AG04449 (cell line): ENCODE measurements at places on chromosomes 5 and 9.

DNA sequence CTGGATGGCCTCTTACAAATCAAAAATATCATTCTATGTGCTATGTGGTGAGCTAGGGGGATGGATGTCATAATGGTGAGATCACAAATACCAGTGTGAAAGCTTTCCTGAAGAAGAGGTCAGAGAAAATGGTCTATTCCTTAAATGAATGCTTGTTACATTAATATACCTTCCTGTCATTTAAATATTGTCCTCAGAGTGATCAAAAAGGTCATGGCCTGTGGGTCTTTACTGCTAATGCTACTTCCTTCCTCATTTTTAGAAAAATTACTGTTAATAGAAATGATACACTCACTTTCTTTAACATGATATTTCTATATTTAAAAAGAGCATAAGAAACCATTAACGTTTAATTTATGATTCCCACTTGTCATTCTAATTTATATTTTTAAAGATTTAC, 9.7 kb downstream of the OMD start:
- DNase-seq = no peak

- DNase-seq = no peak
These were observed 71.0 kb upstream of the ICE1 start for GRCh38 chr5:5351288-5351979.

DNA sequence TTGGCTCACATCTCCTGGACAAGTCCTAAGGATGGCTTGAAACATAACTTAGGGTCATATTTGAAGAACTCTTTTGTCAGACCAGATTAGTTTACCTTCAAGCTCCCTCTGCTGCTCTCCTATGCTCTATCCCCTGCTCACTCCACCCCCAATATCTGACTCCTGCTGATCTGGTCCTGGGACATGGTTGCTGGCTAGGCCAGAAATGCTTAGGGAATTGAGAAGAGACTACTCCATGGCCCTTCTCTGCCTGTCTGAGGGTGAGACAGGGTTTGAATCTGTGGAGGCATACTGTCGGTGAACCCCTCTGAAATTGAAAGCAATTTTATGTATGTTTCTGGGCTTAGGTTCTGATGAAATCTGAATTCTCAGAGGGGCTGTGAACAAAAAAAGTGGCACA, 3.3 kb downstream of the OTULIN start:
- no peak for DNase-seq

DNA sequence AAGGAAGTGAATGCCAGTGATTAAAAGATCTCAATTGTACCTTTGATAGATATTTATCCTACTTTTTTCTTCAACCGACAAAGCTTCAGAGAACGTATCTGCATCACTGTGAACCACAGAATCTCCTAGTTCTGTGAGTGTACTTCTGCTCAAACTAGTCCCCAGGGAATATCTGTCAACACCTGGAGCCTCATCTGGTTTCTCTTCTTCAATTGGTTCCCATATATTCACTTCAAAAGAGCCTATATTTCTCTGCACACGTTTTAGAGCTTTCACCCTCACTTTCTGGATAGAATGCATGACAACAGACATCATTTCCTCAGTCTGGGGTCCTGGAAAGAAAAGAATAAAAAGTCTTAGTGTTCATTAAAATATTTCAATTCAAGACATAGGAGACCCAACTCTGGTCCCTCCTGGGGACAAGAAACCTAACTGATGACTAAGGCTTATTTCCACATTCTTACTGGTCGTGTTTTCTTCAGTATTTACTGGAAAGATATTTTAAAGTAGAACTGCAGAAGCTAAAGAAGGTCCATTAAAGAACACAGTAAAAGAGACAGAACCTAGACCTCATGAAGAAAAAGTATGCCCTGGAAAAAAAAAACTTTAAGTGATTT, 64.3 kb downstream of the CPLANE1 start:
- no peak for DNase-seq

- DNase-seq = no peak
These were observed 49.2 kb upstream of the SMIM32 start for GRCh38 chr5:136242136-136242535.
